ENCODE measurements at places on chromosomes 11 and 22.

- DNase-seq, result no peak
These were observed 27.2 kb upstream of the PARVB start for GRCh38 chr22:43996981-43997265.

GRCh38 chr11:16410479-16410878 is 54.1 kb upstream of the SOX6 start:
- no peak for DNase-seq

- no peak for DNase-seq
These were observed 46.3 kb upstream of the SLC22A25 start for GRCh38 chr11:63289658-63290057.

GRCh38 chr22:32746732-32747131 is 54.8 kb upstream of the TIMP3 start:
- DNase-seq, result no peak

GRCh38 chr11:128624269-128625175 is 37.2 kb upstream of the ETS1 start:
- DNase-seq, result no peak

DNA sequence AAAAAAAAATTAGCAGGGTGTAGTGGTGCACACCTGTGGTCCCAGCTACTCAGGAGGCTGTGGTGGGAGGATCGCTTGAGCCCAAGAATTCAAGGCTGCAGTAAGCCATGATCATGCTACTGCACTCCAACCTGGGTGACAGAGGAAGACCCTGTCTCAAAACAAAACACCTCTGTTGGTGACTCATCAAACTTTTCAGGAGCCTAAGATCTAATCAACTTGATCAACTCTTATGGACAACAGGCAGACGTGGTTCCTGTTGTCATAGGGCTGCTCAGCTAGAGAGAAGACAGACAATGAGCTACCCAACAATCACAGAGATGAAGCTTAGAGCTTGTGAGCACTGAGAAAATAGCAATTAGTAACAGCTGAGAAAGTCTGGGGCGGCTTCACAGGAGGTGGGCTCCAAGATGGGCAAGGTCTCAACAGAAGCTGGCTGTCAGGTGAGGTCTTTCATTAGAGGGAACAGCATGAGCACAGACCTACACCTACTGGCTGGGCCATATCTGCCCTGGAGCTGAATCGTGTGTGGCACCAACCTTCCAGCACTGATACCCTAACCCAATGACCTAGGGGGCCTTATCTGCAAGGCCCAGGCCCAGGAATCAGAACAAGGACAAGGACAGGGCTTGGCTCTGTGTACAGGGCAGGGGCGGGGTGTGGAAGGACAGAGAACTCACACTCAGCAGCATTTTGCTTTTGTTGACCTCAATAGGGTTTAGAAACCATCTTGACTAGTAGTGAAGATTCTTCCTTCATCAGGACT is 7.2 kb upstream of the UCP3 start:
- no peak for DNase-seq

- no peak for DNase-seq
These were observed 107.2 kb downstream of the RRAS2 start for GRCh38 chr11:14251754-14252153.

- peak; percentile 86 for DNase-seq
These were observed 1.0 kb upstream of the POLD4 start for GRCh38 chr11:67354075-67355022.

- no peak for DNase-seq
These were observed 103.5 kb upstream of the RCN1 start for GRCh38 chr11:31987118-31988005.

- DNase-seq, result no peak
These were observed 28.1 kb upstream of the GNAZ start for GRCh38 chr22:23042179-23042578.

- DNase-seq, result no peak
These were observed 560.4 kb downstream of the TBC1D22A start for GRCh38 chr22:47322854-47323253.
